Retinal pigment epithelial cell (primary cell): ENCODE measurements at places on chromosomes 12 and 14.

DNA sequence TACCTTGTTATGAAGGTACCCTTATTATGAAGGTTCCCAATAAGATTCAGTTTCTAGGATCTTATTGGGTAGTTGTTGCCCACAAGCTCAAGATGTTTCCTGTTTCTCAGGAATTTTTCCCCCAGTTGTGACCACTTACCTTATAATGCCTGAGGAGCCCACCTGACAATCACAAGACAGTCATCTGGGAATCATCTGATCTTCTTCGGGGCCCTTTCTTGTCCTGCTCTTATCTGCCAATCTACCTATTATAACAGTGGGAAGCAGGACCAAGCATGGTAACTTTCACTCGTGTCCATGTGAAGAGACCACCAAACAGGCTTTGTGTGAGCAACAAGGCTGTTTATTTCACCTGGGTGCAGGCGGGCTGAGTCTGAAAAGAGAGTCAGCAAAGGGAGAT, 825.5 kb downstream of the BCL11B start:
- DNase-seq: no peak

- no peak for DNase-seq
Observed at GRCh38 chr12:70074510-70074909, 168.7 kb upstream of the CNOT2 start.

DNA sequence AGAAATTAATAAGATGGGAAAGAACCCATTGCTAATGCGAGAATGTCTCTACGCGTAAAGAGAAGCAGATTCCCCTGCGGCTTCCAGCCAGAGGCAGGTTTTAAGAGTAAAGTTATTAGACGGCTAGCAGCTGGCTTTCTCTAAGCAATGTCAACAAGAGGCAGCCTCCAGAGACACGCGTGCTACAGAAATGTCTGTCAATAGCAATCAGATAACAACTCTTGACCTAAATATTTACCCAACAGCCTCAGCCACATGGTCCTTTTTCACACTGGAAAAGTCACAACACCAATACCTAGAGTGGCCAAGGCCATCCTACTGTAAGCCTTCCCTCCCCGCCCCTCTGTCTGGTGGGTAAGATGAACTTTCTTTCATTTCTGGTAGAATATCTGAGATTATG, 146.0 kb upstream of the SFSWAP start:
- no peak for DNase-seq

GRCh38 chr12:11768233-11768965, 118.9 kb downstream of the ETV6 start:
- no peak for DNase-seq

- no peak for DNase-seq
Observed at GRCh38 chr14:96038558-96038919, 623 bp upstream of the C14orf132 start.

DNA sequence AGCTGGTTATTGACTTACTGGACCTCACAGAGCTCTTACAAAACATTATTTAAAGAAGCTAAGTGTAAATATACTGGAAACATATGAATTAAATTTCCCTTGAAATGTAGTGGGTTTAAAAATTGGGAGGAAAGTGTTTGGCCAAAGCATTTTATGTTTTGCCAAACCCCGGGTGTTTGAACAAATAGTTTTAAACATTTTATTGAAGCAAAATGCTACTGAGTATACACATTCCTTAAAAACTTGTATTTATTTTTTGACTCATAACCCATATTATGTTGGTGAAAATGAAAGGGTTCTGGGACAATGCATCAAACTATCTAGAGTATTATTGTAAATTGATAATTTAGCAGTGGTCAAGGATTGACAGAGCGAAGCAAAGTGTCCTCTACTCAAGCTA, 1048.5 kb downstream of the SLC6A15 start:
- no peak for DNase-seq

DNA sequence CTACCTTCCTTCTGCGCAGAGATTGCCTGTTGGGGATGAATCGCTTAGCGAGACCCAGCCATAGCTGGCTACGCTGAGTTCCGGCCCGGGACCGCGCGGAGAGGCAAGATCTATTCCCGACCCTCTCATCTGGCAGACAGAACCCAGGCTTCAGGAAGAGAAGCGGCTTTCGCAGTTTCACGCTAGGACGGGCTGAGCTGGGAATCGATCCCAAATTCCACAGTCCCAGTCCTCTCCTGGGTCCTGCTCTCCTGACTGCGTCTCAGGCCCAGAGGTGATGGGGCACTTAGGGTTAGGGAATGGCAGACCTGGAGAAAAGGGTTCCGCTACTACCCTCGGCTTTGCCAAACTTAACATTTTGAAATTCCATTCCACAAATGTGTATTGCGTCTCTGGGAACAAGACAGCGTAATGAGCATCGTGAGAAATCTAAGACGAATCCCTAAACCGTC, 2.8 kb downstream of the PTPN21 start:
- DNase-seq: no peak

DNA sequence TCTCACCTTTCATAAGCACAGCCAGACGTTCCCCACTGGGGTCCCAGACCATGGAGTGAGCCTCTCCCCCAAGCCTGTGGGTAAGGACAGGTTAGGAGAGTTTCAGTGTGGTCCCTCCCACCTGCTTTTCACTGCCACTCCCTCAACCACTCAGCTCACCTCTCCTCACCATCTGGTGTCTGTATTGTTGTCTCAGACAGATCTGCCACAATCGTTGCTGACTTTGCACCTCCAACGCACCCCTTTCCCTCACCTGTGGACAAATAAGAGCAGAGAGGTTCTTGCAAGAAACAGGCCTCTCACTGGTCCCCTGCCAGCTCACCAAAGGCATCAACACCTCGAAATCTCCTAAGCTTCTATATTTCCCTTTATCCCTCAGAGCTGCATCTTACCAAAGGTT, 8.8 kb downstream of the MYG1 start:
- DNase-seq: no peak

DNA sequence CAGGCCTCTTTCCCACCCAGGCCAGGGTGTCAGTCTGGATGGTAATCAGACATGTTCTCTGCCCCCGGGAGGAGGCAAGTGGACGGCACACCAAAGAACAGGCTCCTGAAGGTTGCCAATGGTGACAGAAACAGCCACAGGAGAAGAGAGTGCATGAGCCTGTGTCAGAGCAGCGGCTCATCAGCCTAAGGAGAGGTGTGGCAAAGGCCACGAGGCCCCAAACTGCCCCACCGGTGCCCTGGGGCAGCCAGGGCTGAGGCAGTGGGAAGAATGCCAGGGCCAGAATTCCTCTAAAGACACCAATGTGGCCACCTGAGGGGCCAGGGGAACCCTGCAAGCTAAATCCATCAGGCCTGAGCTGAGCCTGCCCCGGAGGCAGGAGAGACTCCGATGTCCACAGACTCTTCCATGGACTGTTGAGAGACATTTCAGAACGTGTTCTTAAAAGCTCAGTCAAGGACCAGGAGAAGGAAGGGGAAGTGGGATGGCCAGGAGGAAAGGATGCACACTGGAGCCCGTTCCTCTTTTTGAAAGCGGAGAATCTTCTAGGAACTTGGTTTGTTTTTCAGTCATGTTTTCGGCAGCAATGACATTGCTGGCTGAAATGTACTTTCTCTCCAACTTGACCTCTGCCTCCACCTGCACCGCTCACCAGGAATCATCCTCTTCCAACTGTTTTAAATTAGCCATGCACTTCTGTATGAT, 176.3 kb upstream of the FKBP4 start:
- DNase-seq: no peak
